Osteoblast (primary cell): ENCODE measurements at places on chromosomes 1 and 21. TPM values are rescaled to one million over a fixed set of nuclear protein-coding genes. Genes with fewer than 3 reads are reported as not detected.

- no peak within 1 kb of the TSS for H3K4me3 ChIP-seq
- H3K36me3 ChIP-seq = no peaks in the 10 kb centered on the region
- no peaks in the 10 kb centered on the region for H3K4me1 ChIP-seq
- DNase-seq = peak; percentile 49
- H3K27ac ChIP-seq = no peak within 1 kb of the TSS
These were observed at the start of gene DENND2D for GRCh38 chr1:111199881-111200801. Gene DENND2D (minus strand): TSS chr1:111200646. CDS start chr1:111200459, 187 bp downstream.

- no peaks in the 10 kb centered on the region for H3K36me3 ChIP-seq
- DNase-seq = no peak
- H3K27me3 ChIP-seq = no peaks in the 10 kb centered on the region
- no peak overlapping the region for H3K4me3 ChIP-seq
- no peak overlapping the region for H3K27ac ChIP-seq
- no peaks in the 10 kb centered on the region for H3K4me1 ChIP-seq
These were observed 756.4 kb downstream of the KCNT2 start for GRCh38 chr1:195851804-195852203.

OR14A2 gene
- not detected in 2 replicates for total RNA-seq

- H3K27ac ChIP-seq = no peak overlapping the region
- H3K4me1 ChIP-seq = peaks cover 18% of the 10 kb centered on the region
- no peaks in the 10 kb centered on the region for H3K36me3 ChIP-seq
- no peak for DNase-seq
- no peak overlapping the region for H3K4me3 ChIP-seq
These were observed 60.8 kb downstream of the ITPKB start for GRCh38 chr1:226678251-226678650.

DNA sequence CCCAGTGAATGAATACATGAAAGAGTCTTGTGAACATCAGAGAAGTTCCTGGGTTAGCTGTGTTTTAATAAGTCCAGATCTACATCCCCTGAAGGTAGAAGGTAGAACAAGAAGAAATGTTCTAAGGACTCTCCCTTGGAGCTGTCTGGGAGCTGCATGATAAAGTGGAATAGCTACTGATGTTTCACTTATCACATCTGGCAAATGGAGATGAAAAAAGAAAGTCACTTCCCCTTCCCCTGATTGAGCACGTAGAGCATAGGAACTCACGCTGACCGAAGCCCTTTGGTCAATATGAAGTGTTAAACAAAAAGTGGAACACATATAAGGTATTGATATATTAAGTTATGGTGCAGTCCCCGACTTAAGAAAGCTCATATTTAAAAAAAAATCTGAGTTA is 53.2 kb upstream of the PARP1 start:
- DNase-seq = no peak
- H3K27me3 ChIP-seq = no peaks in the 10 kb centered on the region
- no peak overlapping the region for H3K27ac ChIP-seq
- H3K4me3 ChIP-seq = no peak overlapping the region
- H3K4me1 ChIP-seq = no peaks in the 10 kb centered on the region

STUM gene
- under 0.01 TPM in 1 of 2 replicates, not detected in the other for total RNA-seq

GRCh38 chr1:240496941-240497340 is 115.0 kb downstream of the GREM2 start:
- no peaks in the 10 kb centered on the region for H3K36me3 ChIP-seq
- no peak overlapping the region for H3K4me3 ChIP-seq
- peaks cover 8% of the 10 kb centered on the region for H3K4me1 ChIP-seq
- H3K27ac ChIP-seq = no peak overlapping the region
- DNase-seq = no peak
- no peaks in the 10 kb centered on the region for H3K27me3 ChIP-seq

- peak overlapping the region; percentile 72 for H3K27ac ChIP-seq
- peaks cover 51% of the 10 kb centered on the region for H3K4me1 ChIP-seq
- DNase-seq = no peak
- H3K36me3 ChIP-seq = no peaks in the 10 kb centered on the region
These were observed 53.4 kb downstream of the WLS start for GRCh38 chr1:68178821-68179490.

GRCh38 chr21:46368533-46369285 is 44.8 kb downstream of the PCNT start:
- H3K27ac ChIP-seq = no peak overlapping the region
- no peaks in the 10 kb centered on the region for H3K27me3 ChIP-seq
- no peak overlapping the region for H3K4me3 ChIP-seq
- H3K4me1 ChIP-seq = no peaks in the 10 kb centered on the region
- DNase-seq = peak; percentile 65

LPAR3 gene
- total RNA-seq = 0.29 TPM in 1 of 2 replicates, not detected in the other

GRCh38 chr1:165858364-165858823 is 31.0 kb downstream of the UCK2 start:
- no peak overlapping the region for H3K27ac ChIP-seq
- no peak for DNase-seq
- H3K27me3 ChIP-seq = no peaks in the 10 kb centered on the region
- no peaks in the 10 kb centered on the region for H3K36me3 ChIP-seq
- peaks cover 37% of the 10 kb centered on the region for H3K4me1 ChIP-seq

GRCh38 chr21:39854572-39854971 is 12.7 kb upstream of the PCP4 start:
- DNase-seq = no peak
- no peak overlapping the region for H3K27ac ChIP-seq
- no peaks in the 10 kb centered on the region for H3K27me3 ChIP-seq
- H3K4me3 ChIP-seq = no peak overlapping the region

DNA sequence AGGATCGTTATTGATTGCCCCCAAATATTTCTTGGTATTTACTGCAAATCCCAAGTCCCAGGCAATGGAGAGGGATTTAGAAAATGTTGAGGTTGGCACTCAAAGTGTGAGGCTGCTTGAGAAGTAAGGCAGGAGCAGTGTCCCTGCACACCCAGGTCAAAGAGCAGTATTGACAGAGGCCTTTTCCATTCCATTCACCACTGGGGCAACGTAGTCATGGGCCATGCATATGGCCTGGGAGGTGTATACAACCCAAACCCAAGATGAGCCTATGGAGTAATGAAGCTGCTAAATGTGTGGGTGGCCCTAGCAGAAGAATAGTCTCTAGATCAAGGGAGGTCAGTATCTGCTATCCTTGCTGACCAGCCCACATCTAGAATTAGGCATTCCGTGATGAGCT is 245.6 kb downstream of the FOXD2 start:
- H3K36me3 ChIP-seq = no peaks in the 10 kb centered on the region
- DNase-seq = no peak
- peaks cover 3% of the 10 kb centered on the region for H3K27me3 ChIP-seq
- no peaks in the 10 kb centered on the region for H3K4me1 ChIP-seq

DNA sequence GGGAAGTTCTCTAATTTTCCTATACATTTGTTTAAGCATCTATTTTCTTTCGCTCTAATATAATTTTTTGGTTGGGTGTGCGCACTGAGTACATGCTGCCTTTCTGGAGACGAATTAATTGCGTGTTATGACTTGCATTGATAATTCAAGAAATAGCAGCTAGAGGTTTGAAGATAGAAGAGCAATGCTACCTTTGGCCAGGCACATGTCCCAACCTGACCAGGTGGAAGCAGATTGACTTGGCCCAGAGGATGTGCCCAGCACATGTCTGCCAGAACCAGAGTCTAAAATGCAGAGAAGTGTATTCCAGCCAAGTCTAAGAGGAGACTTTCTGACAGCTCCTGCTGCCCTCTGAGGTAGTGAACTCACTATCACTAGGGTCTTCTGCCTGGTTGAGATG is 114.3 kb downstream of the SLC35F3 start:
- no peak for DNase-seq
- H3K27me3 ChIP-seq = no peaks in the 10 kb centered on the region
- no peak overlapping the region for H3K27ac ChIP-seq
- no peaks in the 10 kb centered on the region for H3K4me1 ChIP-seq
- no peaks in the 10 kb centered on the region for H3K36me3 ChIP-seq

GRCh38 chr21:36111238-36111637 is 23.6 kb upstream of the CBR3 start:
- H3K27me3 ChIP-seq = peaks cover 10% of the 10 kb centered on the region
- H3K4me3 ChIP-seq = no peak overlapping the region

DNA sequence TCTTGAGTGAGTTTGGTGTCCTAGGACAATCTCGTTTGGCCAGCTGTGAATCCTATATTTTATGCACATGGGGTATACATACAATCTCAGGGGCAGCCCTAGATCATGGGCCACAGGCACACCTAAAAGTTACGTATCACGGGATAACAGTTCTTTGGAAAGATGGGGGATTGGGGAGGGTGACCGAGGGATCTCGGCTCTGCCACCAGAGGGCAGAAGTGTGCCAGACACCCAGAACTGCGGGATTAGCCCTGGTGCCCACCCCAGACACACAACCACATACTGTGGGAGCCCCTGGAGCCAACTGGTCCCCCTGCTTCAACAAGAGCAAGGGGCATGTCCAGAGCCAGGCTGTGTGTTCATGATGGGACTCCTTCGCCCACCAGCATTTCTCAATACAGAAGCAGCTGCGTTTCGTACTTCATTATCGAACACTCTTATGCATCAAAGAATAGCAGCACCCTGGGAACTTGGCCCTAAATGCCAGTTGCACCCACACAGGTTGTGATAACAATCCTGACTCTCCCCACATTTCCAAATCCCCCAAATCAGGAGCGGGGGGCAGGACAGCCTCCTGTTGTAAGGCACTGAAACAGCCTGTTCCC is 37.4 kb downstream of the TMCO4 start:
- H3K4me3 ChIP-seq = no peak overlapping the region
- DNase-seq = peak; percentile 88
- H3K27ac ChIP-seq = no peak overlapping the region
- H3K27me3 ChIP-seq = no peaks in the 10 kb centered on the region
- peaks cover 4% of the 10 kb centered on the region for H3K36me3 ChIP-seq

GRCh38 chr1:168368131-168368530 is 87.5 kb downstream of the TBX19 start:
- no peaks in the 10 kb centered on the region for H3K4me1 ChIP-seq
- H3K27me3 ChIP-seq = peaks cover 6% of the 10 kb centered on the region
- no peak for DNase-seq
- no peaks in the 10 kb centered on the region for H3K36me3 ChIP-seq
- no peak overlapping the region for H3K4me3 ChIP-seq

DNA sequence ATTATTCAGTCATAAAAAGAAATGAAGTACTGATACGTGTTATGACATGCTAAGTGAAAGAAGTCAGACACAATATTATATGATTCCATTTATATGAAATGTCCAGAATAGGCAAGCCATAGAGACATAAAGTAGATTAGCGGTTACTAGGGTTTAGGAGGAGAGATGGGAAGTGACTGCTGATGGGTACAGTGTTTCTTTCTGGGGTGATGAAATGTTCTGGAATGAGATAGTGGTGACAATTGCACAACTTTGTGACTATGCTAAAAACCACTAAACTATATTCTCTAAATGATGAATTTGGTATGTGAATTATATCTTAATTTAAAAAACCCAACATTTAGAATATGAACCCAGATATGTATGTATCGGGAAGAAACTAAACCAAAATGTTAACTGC is 27.6 kb downstream of the IPP start:
- no peak overlapping the region for H3K27ac ChIP-seq
- H3K4me3 ChIP-seq = no peak overlapping the region
- peaks cover 6% of the 10 kb centered on the region for H3K36me3 ChIP-seq
- H3K27me3 ChIP-seq = no peaks in the 10 kb centered on the region
- H3K4me1 ChIP-seq = peaks cover 9% of the 10 kb centered on the region

DNA sequence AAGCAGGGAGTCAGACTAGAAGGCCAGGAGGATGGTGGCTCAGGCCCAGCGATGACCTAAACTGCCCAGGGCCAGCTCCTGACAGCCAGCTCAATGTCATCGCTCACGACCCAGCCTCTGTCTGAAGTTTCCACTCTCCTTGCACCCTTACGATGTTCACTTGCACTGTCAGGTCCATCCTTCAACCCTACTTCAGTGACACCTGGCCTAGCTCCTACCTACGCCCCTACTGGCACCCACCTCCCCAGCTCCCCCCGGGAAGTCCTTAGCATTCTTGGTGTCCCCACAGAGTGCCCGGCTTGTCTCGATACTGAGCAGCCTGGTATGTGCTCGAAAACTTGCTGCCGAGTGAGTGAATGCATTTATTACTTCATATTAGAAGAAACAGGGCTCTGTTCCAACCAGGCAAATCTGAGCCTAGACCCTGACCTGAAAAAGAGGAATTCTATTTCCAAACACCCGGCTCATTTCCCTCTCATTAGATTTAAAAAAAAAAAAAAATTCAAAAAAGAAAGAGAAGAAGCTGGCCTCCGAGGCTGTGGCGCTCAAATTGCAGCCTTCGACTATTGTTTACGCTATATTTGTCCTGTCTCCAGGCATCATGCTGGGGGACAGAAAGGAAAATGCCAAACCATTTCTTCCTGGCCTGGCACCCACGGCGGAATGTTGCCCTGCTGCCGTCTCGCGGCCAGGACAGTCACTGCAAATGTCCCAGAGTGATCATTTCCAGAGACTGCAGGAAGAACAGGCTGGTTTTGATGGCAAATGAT is 29.8 kb upstream of the LRRC38 start:
- no peak overlapping the region for H3K27ac ChIP-seq
- DNase-seq = peak; percentile 85
- no peak overlapping the region for H3K4me3 ChIP-seq
- H3K4me1 ChIP-seq = no peaks in the 10 kb centered on the region
- H3K36me3 ChIP-seq = no peaks in the 10 kb centered on the region

DNA sequence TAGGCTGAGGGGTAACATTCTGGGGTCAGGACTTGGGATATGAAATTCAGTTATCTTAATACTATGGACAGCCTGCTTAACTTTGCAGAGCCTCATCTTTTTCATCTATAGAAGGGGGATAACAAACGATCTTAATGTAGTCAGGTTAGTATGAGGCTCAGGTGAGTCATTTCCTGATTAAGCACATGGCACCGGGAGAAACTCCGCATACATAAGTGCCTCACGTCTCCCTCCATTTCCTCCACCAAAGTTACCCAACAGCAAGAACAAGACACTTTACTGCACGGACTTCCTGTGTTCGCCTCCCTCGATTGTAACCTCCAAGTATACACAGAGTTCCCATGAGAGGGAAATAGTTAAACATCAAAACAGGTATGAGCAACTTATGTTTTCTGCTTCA is 112.7 kb upstream of the COA6 start:
- H3K36me3 ChIP-seq = no peaks in the 10 kb centered on the region
- no peak overlapping the region for H3K4me3 ChIP-seq
- no peaks in the 10 kb centered on the region for H3K4me1 ChIP-seq
- no peaks in the 10 kb centered on the region for H3K27me3 ChIP-seq
- H3K27ac ChIP-seq = no peak overlapping the region

- H3K4me1 ChIP-seq = no peaks in the 10 kb centered on the region
- no peak for DNase-seq
- H3K27me3 ChIP-seq = peaks cover 54% of the 10 kb centered on the region
- no peak overlapping the region for H3K4me3 ChIP-seq
- H3K36me3 ChIP-seq = no peaks in the 10 kb centered on the region
These were observed 18.8 kb downstream of the PIK3C2B start for GRCh38 chr1:204475656-204476432.

GRCh38 chr1:173451981-173452380 is 25.2 kb upstream of the PRDX6 start:
- H3K4me3 ChIP-seq = no peak overlapping the region
- no peaks in the 10 kb centered on the region for H3K27me3 ChIP-seq
- H3K27ac ChIP-seq = no peak overlapping the region
- no peaks in the 10 kb centered on the region for H3K36me3 ChIP-seq
- H3K4me1 ChIP-seq = peaks cover 9% of the 10 kb centered on the region

DNA sequence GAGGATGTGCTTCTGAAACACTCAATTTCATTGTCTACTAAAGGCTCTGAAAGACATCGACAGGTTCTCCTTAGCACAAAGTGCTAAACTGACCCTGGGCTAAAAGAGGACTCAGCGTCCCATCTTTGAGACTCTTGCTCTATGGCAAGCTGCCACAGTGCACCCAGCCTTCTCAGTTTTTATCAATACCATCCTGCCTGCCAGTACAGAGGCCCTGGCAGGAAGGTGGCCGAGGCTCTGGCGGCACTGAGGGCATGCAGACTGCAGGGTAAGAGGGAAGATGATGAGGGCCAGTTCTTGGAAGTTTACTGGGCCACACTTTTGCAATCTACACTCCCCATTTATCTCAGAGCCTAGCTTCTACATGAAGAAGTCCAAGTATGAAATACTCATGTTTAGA is 5.3 kb downstream of the OLFML2B start:
- no peak overlapping the region for H3K27ac ChIP-seq
- peak; percentile 21 for DNase-seq
- H3K4me1 ChIP-seq = peaks cover 42% of the 10 kb centered on the region
